PC-3 (cell line): ENCODE measurements at places on chromosomes 1 and 21.

DNA sequence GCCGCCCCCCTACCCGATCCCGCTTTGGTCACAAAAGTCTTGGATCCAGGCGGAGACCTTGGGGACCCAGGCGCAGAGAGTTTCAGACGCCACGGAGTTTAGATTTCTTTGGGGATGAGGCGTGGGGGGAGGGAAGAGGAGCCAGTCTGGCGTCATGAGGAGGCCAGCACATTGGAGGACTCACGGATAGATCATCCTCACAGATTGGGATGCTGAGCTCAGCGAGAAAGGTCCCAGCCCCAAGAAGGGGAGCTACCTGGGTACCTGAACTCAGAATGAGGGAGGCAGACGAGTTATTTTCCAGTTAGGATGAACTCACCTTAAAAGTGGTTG lies 393 bp downstream of the ELAPOR1 start:
- H3K27ac ChIP-seq, result no peak overlapping the region
- peak overlapping the region; percentile 59 for H3K4me3 ChIP-seq
- H3K4me1 ChIP-seq, result peaks cover 8% of the 10 kb centered on the region; the same call in 1 of the 2 replicates
- no peak for DNase-seq
- H3K27me3 ChIP-seq, result peaks cover 28% of the 10 kb centered on the region

- H3K27me3 ChIP-seq, result no peaks in the 10 kb centered on the region
- DNase-seq, result peak; percentile 37
- no peak overlapping the region for H3K4me3 ChIP-seq
- no peaks in the 10 kb centered on the region for H3K4me1 ChIP-seq
- H3K36me3 ChIP-seq, result no peaks in the 10 kb centered on the region
These were observed 122.4 kb upstream of the UBE2U start for GRCh38 chr1:64080941-64081562.

DNA sequence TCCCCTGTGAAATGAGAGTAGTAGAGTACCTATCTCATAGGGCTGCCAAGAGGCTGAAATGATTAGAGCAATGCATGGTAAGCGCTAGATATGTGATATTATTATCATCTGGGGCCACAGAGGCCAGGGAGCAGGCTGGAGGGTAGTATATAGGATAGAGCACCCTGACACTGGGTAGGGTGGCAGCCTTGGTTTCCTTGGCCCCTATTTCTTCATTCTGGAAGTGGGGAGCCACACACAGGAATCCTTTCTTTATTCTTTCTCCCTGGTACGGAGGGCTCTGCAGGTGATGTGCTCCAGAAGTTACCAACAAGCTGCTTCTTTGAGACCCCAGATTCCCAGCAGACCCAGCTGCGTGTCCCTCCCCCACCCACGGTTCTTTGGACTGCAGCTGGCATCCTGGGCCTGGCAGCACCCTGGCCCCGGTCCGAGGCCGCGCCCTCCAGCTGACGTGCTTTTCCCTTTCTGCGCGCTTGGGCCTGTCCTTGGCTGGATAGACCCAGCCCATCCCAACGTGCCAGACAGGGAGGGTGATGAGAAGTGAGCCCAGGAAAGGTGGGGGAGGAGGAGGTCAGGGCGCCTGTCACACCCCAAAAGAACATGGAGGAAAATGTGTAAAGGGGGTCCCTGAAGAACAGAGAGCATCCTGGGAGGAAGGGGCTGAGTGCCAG lies 18.2 kb downstream of the INAVA start:
- no peak for DNase-seq
- peaks cover 48% of the 10 kb centered on the region for H3K36me3 ChIP-seq
- H3K27ac ChIP-seq, result no peak overlapping the region
- H3K4me1 ChIP-seq, result peaks cover 5% of the 10 kb centered on the region
- no peak overlapping the region for H3K4me3 ChIP-seq

DNA sequence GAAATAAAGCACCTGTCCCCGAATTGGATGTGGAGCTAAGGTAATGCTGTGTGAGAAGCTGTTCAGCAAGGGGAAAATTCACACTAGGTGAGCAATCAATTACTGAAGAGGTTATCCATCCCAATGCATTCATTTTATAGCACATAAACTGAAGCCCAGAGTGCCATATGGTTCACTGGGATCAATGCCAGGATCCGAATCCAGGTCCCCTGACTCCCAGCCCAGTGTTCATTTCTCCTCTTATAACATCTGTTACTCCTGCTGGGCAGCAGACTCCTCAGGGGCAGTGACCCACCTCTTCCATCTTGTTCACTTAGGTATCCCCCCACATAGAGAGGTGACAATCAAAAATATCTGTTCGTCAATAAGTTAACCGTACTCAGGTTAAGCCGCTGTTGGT lies 13.2 kb upstream of the SEC16B start:
- H3K36me3 ChIP-seq, result no peaks in the 10 kb centered on the region
- no peak overlapping the region for H3K27ac ChIP-seq
- H3K4me1 ChIP-seq, result no peaks in the 10 kb centered on the region

DNA sequence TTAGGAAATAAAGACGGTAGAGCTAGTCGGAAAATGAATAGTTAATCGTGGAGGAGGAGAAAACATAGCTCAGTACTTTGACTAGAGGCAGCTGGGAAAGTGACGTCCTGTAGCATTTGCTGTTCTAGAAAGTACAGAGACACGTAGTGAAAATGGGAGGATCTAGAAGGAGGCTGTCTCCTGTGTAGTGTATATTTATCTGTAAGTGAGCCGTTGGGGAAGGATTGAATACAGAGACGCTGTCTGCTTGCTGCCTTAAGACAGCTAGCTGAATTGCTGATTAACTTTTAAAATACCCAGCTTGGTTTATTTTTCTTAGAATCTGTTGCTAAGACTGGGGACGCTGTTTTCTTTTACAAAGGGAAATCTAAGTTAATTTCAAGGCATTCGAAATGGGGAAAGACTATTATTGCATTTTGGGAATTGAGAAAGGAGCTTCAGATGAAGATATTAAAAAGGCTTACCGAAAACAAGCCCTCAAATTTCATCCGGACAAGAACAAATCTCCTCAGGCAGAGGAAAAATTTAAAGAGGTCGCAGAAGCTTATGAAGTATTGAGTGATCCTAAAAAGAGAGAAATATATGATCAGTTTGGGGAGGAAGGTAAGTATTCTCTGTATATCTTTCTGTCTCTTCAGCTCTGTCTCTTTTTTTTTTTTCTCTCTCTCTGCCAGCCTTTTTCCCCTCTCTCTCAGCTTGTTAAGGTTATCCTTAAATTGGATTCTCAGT lies at the start of gene DNAJB4:
Gene DNAJB4 (plus strand): TSS at position 221 of the 729 bp plus-strand sequence. CDS start 172 bp downstream, at position 393.
- H3K4me3 ChIP-seq, result peak within 1 kb of the TSS; percentile 84
- no peaks in the 10 kb centered on the region for H3K27me3 ChIP-seq
- no peaks in the 10 kb centered on the region for H3K36me3 ChIP-seq
- peaks cover 36% of the 10 kb centered on the region for H3K4me1 ChIP-seq

DNA sequence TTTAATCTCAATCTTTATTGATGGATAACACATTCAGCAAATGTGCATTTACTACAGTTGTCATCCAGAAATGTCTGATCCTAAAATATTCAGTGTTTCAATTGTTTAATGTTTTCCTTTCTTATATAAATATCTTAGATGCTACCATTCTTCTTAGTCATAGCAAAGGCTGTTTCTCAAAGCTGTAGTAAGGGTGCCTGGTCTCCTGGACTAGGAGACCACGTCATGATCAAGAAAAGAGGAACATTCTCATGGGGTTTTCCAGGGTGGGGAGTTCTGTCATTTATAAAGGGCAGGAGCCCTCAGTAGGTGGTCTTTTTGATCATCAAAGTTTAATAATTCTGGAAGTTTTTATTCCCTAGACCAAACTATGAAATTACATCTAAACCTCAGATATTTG lies 292.8 kb downstream of the HMCN1 start:
- H3K36me3 ChIP-seq, result no peaks in the 10 kb centered on the region
- H3K27ac ChIP-seq, result no peak overlapping the region
- DNase-seq, result no peak
- H3K27me3 ChIP-seq, result no peaks in the 10 kb centered on the region
- no peaks in the 10 kb centered on the region for H3K4me1 ChIP-seq
- no peak overlapping the region for H3K4me3 ChIP-seq

DNA sequence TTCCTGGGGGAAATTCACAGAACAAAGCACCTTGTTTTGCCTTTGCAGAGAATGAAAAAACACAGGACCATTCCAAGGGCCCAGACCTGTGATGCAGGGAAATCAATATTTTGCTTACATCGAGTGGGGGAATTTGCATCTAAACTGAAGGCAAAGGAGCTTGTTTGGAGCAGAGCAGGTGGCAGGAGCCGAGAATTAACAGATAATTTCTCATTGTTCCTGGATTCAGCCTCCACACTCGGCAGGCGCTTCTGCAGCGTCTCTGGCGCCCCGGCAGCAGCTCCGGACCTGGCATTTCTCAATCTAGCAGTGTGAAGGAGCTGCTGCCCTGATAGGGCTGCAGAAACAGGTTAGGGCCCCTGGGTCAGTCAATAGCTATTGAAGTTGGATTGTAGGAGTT lies 2.0 kb upstream of the SYT6 start:
- H3K27me3 ChIP-seq, result peaks cover 71% of the 10 kb centered on the region
- H3K36me3 ChIP-seq, result no peaks in the 10 kb centered on the region
- DNase-seq, result no peak
- no peaks in the 10 kb centered on the region for H3K4me1 ChIP-seq

GRCh38 chr21:42548687-42549406 lies 35.2 kb downstream of the SLC37A1 start:
- no peak for DNase-seq
- no peak overlapping the region for H3K27ac ChIP-seq
- H3K36me3 ChIP-seq, result peaks cover 11% of the 10 kb centered on the region; the same call in 1 of the 2 replicates
- H3K4me3 ChIP-seq, result no peak overlapping the region
- H3K27me3 ChIP-seq, result no peaks in the 10 kb centered on the region
- no peaks in the 10 kb centered on the region for H3K4me1 ChIP-seq

- no peaks in the 10 kb centered on the region for H3K36me3 ChIP-seq
- no peak overlapping the region for H3K27ac ChIP-seq
- no peak for DNase-seq
- H3K4me3 ChIP-seq, result no peak overlapping the region
These were observed 159.2 kb downstream of the RHOU start for GRCh38 chr1:228894442-228894989.

GRCh38 chr1:234968451-234968850 lies 160.2 kb downstream of the TOMM20 start:
- no peaks in the 10 kb centered on the region for H3K27me3 ChIP-seq
- no peaks in the 10 kb centered on the region for H3K36me3 ChIP-seq
- H3K4me3 ChIP-seq, result no peak overlapping the region
- DNase-seq, result no peak
- 0 out of 2 replicates have a peak overlapping the region, but pooled peaks have one; percentile 54 for H3K27ac ChIP-seq

DNA sequence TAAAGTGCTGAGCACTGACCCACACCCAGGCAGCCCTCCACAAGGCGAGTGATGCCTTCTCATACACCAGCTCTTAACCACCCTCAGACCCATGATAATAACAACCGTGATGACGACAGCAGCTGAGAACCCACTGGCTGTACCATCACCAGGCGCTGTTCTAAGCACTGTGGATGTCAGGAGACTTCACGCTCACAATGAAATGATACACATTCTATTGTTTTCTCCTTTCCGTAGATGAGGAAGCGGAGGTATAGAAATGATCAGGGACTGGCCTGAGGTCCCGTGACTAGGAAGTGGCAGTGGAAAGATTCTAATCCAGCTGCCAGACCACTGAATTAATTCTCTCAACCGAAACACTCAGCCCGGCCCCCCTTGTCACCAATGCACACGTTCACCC lies 32.6 kb downstream of the SDC3 start:
- no peak overlapping the region for H3K4me3 ChIP-seq
- H3K27ac ChIP-seq, result no peak overlapping the region
- H3K36me3 ChIP-seq, result peaks cover 17% of the 10 kb centered on the region
- DNase-seq, result no peak
- peaks cover 11% of the 10 kb centered on the region for H3K4me1 ChIP-seq
- H3K27me3 ChIP-seq, result no peaks in the 10 kb centered on the region

GRCh38 chr1:81377406-81377805 lies 423.3 kb upstream of the ADGRL2 start:
- no peak overlapping the region for H3K27ac ChIP-seq
- no peaks in the 10 kb centered on the region for H3K36me3 ChIP-seq
- no peak overlapping the region for H3K4me3 ChIP-seq
- peak; percentile 16 for DNase-seq

- peak overlapping the region; percentile 68 for H3K4me3 ChIP-seq
- H3K27me3 ChIP-seq, result no peaks in the 10 kb centered on the region
- H3K36me3 ChIP-seq, result no peaks in the 10 kb centered on the region
These were observed 1.2 kb downstream of the TNFRSF18 start for GRCh38 chr1:1204998-1205768.

GRCh38 chr1:203453016-203453415 lies 22.6 kb upstream of the PRELP start:
- no peak overlapping the region for H3K27ac ChIP-seq
- DNase-seq, result no peak
- H3K4me1 ChIP-seq, result no peaks in the 10 kb centered on the region
- no peak overlapping the region for H3K4me3 ChIP-seq
- peaks cover 70% of the 10 kb centered on the region for H3K27me3 ChIP-seq
- no peaks in the 10 kb centered on the region for H3K36me3 ChIP-seq

DNA sequence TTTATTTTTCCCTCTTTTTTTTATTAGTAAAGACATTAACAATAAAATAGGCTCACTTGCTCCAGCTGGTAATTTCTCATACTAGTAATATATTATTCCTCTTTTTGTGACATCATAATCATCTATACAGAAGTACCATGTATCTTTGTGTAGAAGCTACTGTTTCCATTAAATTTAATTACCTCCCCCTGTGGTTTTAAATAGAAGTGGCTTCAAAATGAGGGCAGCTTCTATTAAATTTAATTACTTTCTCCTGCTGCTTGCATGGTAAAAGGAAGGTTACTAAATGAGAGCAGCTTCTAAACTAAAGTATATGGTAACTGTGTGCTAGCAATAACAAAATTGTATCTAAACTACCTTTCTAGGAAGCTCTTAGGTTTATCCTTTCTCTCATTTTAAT lies 94.0 kb downstream of the DPYD start:
- no peak overlapping the region for H3K27ac ChIP-seq
- H3K4me3 ChIP-seq, result no peak overlapping the region
- no peak for DNase-seq
- H3K4me1 ChIP-seq, result no peaks in the 10 kb centered on the region

DNA sequence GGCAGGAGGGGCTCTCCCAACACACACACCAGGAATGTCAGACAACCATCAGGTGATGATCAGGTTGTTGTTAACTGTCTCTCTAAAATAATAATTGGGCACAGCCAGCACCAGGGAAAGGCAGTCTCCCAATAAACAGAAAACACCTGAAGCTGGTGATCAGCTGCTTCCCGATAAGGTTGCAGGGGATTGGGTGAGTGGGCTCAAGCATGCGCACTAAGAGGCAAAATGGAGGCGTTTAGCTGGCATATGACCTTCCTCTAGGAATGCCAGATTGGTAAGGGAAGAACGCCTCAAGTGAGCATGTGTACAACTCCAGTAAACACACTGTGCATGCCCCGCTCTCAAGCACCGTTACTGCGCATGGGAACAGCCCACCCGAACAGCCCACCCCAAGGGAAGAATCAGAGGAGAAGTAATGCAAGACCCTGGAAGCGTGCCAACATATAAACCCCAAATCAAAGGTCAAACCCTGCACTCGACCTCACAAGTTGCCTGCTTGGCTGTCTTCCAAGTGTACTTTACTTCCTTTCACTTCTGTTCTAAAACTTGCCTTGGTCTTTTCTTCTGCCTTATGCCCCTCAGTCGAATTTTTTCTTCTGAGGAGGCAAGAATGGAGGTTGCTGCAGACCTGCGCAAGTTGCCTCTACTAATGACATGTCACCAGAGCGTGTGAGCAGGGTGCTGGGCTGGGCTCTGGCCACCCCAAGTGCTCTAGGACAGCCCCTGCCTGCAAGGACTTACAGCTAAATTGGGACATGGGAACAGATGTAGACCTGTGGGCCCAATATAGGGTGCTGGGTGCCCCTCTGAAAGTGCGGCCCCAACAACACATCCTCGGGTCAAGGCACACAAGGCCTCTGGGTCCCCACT lies 200.8 kb downstream of the RHOU start:
- H3K27ac ChIP-seq, result no peak overlapping the region
- H3K27me3 ChIP-seq, result peaks cover 84% of the 10 kb centered on the region
- H3K36me3 ChIP-seq, result no peaks in the 10 kb centered on the region
- no peak for DNase-seq
